Type B pancreatic cell (in vitro differentiated cells): ENCODE measurements at places on chromosomes 2 and 18.

GRCh38 chr2:218569661-218570500, 1.2 kb downstream of the CNOT9 start:
- DNase-seq: no peak

GRCh38 chr2:86221066-86221684, 21.9 kb downstream of the MRPL35 start:
- no peak for DNase-seq

DNA sequence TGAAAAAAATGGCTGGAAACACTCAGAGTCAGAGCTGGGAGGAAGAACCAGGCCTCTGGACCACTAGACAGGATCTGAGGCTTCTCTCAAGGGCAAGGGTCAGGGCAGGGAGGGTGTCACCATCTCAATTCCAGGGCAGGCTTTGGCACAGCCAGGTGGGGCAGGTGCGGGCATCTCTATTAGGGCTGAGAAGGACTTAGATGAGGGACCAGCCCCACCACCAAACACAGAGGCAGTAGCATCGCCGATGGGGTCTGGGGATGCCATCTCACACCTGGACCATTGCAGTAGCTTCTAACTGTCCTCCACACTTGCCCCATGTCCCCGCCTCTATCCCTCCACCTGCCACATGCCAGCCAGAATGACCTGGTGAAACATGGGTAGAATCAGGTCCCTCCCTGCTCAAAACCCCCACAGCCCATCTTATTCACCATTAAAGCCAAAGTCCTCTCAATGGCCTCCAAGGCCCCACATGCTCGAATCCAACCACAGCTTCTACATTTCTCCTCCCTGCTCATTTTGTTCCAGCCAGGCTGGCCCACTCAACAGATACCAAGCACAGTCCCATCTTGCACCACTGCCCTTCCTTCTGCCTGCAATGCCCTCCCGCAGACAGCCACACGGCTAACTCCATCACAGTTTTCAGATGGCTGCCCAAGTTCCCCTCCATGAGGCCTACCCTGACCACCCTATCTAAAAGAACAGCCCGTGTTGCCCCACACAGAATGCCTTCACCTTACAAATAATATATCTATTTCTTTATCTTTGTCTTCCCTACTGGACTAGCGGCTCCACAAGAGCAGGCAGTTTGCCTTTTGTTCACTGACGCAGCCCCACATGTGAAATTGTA, 177.4 kb downstream of the SMAD2 start:
- DNase-seq: peak; percentile 56

DNA sequence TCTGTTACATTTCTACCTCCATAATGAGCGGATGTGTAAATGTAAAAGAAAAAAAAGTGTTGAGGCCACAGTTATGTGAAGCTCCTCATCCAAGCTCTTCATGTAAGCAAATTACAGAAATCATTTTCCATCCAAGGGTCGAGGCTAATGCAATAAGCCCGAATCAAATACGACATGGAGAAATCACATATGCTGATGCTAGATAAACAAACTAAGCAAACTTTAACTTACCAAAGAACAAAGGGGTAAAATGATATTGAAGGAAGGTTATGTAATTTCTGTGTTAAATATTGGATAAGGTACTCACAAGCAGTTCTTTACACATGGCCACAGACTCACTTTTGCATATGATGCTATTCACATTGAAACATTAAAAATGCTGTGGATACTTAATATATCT, 310.2 kb upstream of the ID2 start:
- DNase-seq: no peak

- DNase-seq: no peak
Observed at GRCh38 chr18:79857082-79857671, 59.4 kb downstream of the KCNG2 start.

GRCh38 chr2:140801311-140801710, 1329.5 kb downstream of the LRP1B start:
- no peak for DNase-seq

DNA sequence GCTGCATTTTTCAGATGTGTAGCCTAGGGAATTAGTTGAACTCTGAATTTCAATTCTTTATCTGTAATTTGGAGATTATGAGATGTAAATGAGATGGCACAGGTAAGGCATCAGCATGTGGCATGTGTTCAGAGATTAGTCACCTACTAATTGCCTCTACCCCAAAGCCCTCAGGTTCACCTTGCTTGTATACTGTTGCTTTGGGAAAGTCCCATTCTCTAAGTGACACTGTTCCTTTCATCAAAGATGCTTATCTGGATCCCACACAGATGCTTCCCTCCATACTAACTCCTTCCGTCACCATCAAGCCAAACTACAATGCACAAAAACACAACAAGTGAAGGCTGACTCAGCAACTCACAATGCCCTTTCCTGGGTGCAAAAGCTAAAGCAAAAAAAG, 143.7 kb downstream of the LRATD1 start:
- no peak for DNase-seq

GRCh38 chr2:85678377-85678776, 10.4 kb upstream of the SFTPB start:
- DNase-seq: no peak

DNA sequence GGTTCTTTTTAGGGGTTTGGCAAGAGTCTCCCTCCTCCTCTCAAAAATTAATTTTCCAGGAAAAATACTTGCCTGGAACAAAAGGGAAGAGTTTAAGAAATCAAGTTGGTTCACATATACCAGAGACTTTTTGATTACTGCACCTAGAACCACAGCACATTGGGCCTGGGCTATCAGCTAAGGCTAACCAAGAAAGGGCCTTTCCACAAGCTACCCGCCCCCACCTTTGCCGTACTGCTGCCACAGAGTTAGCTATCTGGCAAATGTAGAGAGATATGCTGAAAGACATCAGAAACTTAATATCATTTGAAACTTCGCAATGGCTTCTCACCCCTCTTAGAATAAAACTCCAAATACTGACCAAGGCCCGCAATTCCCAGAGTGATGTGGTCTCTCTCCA, 76.9 kb downstream of the AAK1 start:
- no peak for DNase-seq

DNA sequence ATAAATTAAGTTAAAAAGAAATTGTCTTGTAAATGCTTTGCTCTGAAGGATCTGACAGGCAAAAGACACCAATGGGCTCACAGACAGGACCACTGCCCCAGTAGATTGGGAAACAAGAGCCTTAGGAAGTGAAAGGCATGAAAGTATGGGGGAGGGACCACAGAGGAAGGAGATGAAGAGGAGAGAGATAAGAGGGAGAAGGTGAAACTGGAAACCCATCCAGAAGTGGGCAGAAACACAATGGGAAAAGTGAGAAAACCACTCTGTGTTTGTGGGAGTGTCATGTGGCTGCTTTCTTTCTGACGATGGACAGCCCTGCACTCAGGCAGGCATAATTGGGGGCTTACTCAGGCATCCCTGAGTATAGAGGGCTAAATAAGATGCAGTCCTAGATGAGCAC, 101.5 kb upstream of the STON1 start:
- no peak for DNase-seq

DNA sequence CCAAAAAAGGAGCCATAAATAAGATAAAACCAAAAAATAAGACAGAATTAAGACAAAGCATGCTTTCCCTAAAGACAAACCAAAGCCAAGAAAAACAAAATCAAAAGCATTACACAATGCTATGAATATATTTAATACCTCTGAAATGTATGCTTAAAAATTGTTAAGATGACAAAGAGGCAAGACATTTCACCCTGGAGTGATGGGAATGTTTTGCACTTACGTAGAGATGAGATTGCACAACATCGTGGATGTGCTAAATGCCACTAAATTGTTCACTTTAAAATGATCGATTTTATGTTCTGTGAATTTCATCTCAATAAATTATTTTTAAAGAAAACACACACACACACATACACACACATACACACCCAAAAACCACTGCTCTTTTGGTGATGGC, 386.6 kb upstream of the KLHL29 start:
- DNase-seq: no peak

GRCh38 chr2:17101091-17101490, 417.1 kb downstream of the RAD51AP2 start:
- no peak for DNase-seq

- DNase-seq: no peak
Observed at GRCh38 chr2:21970971-21971370, 847.2 kb downstream of the TDRD15 start.

DNA sequence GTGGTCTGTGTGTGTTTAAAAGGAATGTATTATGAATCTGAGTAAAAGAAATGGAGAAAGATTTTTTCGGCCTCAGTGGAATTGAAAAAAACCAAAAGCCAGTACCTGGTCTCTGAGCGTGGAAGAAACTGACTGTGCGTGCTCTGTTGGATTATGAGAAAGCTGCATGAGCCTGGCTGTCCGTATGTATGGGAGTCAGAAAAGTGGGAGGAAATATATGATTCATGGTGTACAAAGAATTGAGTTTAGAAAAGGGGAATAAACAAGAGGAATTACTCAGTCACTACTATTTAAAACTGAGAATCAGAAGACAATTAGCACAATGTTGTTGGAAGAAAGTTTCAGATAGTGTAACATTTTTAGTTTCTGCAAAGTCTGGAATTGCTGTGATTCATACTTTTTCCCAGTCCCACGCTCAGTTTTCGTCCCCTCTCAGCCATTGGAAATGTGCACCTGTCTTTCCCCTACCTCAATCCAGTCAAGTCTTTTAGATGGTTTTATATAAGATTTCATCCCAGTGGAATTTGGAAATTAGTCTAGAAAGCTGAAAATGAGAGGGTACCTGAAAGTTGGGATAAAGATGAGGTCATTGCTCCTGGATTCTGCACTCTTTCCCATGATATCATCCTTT, 66.4 kb upstream of the CHMP1B start:
- DNase-seq: no peak
